ENCODE measurements at places on chromosomes 7 and 10.

- peak; percentile 83 for DNase-seq
Measured at GRCh38 chr7:96321658-96322372, at the start of gene SLC25A13. TSS of gene SLC25A13 (minus strand) at chr7:96322098. CDS start at chr7:96321956, 142 bp downstream.

DNA sequence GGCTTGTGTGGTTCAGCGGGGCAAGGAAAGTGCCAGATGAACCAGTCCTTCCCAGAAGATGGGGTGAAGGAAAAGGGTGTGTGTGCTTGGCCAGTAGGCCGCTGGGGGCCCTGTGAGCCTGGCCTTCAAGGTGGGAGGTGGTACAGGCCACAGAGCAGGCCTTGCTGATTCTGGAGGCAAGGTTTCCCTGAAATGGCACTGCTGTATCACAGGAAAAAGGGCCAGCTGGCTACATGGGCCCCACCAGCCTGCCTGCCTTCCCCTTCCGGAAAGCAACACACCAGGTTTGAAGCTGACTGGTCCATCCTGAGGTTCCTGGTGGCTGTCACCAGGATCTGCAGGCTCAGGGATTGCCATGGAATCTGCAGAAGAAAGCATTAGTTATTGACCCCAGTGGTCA, 12.5 kb downstream of the MMRN2 start:
- DNase-seq: no peak

DNA sequence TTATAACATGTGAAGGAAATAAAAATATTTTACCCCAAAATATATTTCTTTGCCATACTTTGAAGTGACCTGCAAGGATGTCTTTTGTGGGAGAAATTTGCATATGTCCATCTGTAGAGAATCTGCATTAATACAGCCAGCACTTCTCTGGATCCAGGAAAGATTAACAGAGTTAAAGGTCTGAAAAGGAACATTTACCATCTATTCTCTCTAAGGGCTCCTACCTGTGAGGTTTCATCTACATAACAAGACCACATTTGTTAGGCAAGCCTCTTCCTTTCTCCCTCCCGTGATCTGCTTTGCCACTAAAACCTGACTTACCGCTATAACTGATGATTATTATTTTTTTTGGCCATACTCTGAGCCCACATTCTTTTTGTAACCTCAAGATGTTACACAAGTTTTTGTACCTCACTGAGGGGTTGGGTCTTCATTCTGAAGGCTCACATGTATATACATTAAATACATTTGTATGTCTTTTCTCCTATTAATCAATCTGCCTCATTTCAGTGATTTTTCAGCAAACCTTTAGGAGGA, 129.4 kb downstream of the AKR1D1 start:
- no peak for DNase-seq

DNA sequence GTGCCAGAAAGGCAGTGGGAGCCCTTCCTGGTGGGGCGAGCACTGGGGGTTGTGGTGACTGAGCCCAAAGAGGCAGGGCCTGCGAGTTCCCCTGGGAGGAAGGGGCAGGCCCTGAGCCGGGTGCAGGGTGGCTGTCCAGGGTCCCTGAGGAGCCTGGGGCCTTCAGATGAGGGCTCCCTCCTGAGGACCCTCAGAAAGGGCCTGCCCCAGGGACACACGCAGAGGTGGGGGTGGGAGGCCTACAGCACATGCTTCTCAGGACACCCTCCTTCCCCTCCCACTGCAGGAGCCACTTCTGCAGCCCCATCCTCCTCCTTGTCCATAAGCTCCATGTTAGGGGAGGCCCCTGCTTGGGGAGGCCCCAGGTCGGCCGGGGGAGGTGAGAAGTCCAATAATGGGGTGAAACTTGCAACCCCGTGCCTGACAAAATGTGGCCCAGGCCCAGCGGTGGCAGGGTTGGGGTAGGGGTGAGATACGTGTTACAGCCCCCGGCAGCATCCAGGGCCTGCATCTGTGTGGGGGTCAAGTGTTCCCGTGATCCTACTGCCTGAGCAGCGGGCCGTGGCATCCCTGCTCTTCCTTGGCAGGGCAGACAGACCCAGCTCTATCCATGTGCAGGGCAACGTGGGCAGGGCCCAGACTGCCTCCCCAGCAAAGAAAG, 31.8 kb upstream of the RET start:
- DNase-seq: no peak

DNA sequence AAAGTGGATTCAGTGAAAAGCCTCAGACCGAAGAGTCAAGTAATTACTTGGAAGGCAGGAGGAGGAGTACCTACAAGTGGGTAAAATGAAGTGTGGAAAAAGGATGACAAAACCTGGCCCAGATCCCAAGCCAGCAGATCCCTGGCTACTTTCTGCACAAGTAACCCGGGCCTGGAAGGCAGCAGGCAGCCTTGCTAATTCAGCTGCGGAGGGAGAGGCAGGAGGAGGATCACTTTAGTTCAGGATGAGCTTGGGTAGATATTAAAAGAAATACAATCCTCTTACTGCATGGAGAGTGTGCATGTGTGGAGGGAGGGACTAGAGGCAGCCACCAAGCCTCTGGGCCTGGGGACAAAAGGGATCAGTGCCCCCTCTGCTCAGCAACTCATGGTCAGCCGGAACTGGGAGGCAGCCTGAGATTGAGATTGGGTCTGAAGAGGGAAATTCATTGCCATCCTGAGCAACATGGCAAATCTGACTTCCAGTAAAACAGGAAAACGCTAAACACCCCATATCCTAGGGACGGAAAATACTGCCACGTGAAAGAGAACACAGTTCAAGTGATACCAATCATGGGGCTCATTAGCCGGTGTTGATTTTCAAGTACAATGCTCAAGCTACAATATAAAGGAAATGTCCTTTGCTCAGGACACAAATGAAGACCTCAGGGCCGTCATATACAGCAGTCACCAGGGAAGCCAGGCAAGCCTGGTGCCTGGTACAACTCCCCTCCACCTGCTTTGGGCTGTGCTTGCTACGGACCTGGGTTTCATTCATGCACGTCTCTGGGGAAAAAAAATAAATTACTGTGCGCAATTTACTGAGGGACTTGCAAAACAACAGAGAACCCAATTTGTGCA, 1.3 kb downstream of the AMPH start:
- DNase-seq: no peak

GRCh38 chr10:50614444-50615137, 9.2 kb downstream of the SGMS1 start:
- no peak for DNase-seq

GRCh38 chr10:91924212-91925021, 847 bp downstream of the BTAF1 start:
- no peak for DNase-seq

DNA sequence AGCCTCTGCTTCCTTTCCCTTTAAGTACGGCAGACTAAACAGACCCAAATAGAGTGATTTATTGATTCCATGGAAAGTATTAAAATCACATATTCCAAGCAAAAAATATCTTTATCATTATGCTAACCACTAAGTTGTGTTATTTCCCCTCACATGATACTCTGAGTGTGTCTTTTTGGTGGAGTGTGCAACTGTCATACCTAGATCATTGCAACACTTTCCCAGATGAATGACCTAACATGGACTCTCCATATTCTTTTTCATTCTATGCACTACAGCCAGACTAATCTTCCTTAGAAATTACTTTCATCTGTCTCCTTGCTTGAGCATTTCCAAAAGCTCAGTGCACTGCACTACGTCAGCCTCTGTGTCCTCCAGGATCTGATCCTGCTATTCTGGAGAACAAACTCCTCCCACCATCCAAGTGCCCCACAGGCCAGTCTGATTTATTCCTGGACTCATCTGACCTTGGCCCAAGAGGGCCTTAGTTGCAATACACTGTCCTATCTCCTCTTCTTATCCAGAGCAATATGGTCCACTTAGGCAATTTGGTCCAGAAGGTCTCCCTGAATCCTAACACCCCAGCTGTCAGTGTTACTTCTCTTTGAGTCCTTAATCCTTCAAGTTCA, 263.3 kb upstream of the KLF6 start:
- DNase-seq: no peak

DNA sequence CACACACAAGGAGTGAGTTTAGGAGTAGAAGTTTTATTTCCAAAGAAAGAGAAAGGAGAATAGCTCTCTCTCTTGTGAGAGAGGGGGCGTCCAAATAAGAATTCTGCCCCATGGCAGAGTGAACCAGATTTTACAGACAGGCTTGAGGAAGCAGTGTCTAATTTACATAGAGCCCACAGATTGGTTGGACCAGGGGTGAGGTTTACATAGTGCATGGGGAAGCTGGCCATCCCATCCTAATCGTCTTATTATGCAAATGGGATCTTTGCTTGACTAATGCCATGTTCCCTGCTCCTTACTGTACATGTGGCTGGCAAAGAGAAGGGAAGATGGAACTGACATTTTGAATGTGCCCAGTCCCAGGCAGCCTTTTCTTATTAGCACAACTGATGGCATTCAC, 60.0 kb upstream of the ACSM6 start:
- no peak for DNase-seq

DNA sequence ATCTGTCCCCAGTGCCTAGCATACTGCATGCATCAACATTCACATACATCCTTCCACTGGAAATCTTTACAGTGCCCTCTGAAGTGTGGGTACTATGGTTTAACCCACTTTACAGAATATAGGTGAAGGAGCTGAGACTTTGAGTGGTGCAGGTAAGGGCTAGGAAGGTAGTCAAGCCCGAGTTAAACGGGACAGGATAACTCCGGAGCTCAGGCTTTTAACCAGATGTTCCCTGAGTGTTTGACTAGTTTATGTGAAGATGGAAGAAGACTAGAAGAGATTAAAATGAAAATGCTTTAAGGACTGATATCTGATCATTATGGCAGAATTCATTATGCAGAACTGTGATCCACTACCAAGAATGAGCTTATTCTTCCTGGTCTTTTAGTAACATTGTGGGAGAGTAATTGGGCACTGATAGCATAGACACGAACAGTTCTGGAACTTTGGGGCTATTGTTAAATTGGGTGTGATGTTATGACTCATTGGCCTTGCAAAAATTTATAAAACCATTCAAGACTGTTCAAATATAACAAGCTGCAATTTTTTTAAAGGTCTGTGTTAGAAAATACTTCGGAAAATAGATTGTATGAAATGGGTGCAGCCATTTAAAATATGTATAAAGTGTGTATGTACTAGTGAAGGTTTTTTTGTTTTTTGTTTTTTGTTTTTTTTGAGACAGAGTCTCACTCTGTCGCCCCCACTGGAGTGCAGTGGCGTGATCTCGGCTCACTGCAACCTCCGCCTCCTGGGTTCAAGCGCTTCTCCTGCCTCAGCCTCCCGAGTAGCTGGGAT, 4.4 kb downstream of the CUL1 start:
- DNase-seq: no peak

GRCh38 chr10:77405771-77406241, 231.8 kb downstream of the KCNMA1 start:
- peak; percentile 12 for DNase-seq

- DNase-seq: no peak
Measured at GRCh38 chr10:46318799-46319198, 32.0 kb downstream of the ANTXRL start.

GRCh38 chr7:157818701-157819454, 482.1 kb downstream of the DNAJB6 start:
- DNase-seq: no peak

DNA sequence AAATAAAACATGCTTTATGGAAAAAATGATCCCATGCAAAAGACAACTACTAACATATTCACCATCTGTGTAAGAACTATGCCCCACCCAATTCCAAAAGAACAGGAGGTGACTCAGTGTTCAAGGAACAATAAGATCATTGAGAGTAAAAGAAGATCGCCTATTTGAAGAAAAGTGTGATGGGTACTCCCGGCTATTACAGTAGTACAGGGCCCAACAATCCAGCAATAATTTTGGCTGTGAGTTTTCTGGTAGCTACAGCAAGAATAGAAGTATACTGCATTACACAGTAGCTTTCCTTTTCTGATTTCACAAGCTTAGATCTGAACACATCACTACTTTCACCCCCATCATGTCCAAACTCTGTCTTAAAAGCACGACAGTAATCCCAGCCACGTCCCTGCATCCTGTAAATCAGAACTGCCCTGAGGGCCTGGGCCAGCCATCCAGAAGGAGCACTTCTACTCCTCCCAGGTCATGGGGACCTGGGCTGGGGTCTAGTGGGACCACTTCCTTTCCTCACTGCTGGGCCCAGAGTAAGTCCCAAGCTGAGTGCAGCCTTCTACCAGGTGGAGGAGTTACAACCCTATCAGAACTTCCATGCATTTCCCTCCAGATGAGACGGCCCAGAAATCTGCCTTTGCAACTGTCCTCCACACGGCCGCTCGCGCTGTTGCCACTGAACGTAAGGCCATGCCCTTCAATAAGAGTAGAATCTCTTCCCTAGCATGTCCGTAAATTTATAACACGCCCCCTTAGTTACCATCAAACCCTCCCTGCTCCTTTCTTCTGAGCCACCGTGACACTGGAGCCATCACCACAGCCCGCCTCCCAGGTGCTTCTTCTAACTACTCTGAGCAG, 7.9 kb downstream of the ESYT2 start:
- no peak for DNase-seq

DNA sequence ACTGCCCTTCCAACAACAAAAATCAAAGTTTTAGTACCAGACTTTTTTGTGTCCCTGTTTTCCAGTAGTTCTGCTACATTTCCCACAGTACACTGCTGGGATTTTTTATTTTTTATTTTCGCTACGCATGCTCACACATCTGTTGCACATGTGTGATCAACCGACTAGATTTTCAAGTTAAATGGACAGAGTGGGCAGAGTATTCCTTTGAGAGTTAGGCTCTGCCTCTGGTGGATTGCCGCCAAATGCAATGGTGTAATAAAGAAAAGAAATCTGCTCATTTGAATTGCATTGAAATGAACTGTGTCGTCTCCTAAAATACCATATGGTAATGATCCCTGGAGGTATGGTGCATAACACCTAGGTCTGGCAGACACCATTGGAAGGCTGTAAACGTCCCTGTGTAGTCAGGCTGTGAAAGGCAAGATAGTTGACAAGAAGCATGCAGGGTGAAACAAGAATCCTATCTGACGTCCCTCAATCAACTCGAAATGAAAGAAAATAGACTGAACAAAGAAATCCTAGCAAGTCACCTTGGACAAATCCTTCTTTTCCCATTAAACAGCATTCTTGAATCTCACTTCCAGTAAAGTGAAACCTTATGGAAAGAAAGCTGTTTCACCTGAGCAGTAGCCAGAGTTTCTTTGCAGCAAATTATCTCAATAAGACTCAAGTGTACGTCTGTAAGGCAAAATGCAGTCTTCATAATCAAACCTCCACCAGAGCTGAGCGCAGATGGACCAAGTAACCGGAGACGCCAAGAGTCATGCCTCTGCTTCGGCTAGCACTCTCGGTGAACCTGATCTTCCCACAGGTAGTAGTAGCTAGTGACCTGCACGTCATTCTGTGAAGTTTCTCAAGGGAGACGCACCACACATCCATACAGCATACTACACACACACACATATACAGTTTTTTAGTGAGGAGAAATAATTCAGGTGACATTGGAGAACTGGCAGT, 357.3 kb downstream of the CRPPA start:
- no peak for DNase-seq

GRCh38 chr10:69456880-69457693, 5.8 kb downstream of the TSPAN15 start:
- DNase-seq: no peak

Data from caudate nucleus (tissue), 63 donors.